Activated CD8-positive, alpha-beta memory T cell treated with anti-CD3 and anti-CD28 coated beads, Interleukin-2, amount 50 U/mL, for 48 hours (primary cell): ENCODE measurements at places on chromosomes 13 and 19.
A peak's percentile ranks its signal among the peaks of the same experiment; 100 is the strongest.

GRCh38 chr13:80180740-80181355 is 160.1 kb downstream of the SPRY2 start:
- DNase-seq = no peak

GRCh38 chr13:67769987-67770341 is 539.8 kb upstream of the PCDH9 start:
- no peak for DNase-seq

DNA sequence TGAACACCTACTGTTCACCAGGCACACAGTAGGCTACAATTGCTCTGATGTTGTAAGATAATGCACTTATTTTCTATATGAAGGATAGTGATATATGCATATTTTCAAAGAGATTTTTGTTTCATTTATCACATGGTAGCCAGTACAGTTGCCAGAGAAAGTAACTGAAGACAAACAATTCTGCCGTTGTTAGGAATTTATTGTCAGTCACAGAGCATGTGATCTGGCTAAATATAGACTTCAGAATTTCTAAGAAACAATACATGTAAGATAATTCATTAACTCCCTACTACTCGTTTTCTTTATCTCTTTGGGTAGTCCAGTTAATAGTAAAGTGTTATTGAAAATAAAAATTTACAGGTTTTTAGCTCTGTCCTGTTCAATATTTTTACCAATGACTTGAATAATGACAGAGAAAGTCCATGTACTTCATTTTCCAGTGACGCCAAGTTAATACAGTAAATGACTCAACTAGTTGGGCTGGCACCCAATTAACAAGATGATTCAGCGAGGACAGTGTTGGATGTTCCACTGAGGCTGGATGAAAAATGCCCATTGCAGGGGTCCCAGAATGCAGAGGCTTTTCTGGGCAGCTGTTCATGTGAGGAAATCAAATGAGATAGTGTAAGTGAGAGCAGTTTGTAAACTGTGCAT is 35.6 kb downstream of the GJA3 start:
- no peak for DNase-seq

- peak; percentile 86 for DNase-seq
These were observed 27.6 kb downstream of the ZNF607 start for GRCh38 chr19:37691881-37692504.

- no peak for DNase-seq
These were observed 110.2 kb downstream of the KLF5 start for GRCh38 chr13:73168953-73169401.

DNA sequence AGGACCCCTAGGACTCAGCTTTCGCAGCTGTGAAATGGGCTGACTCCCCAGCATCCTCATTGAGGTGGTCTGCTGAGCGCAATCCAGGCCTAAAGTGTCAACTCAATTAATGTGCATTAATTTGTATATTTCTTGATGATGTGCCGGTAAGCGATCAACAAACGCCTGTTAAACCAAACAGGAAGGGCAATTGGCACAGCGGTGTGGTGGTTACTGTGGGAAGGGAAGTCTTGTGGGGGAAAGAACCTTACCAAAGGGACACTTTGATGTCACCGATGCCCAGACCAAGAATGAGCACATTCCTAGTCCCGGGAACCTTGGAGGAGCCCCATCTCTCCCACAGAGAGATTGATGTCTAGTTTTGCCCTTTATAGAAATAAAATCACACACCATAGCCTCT is 1.6 kb downstream of the JAK3 start:
- no peak for DNase-seq

- no peak for DNase-seq
These were observed 8.1 kb downstream of the B3GLCT start for GRCh38 chr13:31207661-31208552.

DNA sequence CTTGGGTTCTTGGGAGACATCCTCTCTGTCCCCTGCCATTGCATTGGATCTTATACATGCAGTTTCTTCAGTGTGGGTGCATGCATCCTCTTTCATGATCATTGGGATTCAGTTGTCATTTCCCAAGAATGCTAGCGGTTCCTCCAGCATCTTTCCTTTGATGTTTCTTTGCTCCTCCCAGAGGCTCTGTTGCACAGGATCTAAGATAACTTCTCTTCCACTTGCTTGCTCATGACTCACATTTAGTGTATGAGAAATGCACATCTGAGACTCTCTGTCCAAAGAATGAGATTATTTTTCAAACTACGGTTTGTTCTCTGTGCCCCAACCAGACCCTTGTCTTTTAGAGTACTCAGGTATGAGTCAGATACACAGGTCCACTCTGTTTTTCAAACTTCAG is 197.1 kb downstream of the NDFIP2 start:
- DNase-seq = no peak

DNA sequence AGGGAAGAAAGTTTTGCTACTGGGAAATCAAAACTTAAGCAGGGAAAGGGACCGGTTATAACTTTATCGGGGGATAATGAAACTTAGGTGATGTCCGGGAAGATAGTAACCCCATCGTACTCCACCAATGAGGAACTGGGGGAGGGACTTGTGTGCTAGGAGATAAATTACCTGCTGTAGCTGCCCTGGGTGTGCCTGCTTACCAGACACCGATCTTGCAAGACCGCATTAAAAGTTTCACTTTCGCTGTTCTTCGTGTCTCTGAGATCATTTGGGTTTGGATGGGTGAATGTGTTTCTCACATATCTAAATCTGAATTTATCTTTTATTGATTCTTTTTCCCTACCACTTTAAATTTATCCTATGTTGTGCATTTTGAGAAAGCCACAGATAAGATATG is 381.4 kb downstream of the SLITRK6 start:
- no peak for DNase-seq

- DNase-seq = no peak
These were observed 3.2 kb downstream of the ERF start for GRCh38 chr19:42251572-42252358.

- no peak for DNase-seq
These were observed 1256.5 kb downstream of the EFNB2 start for GRCh38 chr13:105278943-105279381.

- no peak for DNase-seq
These were observed 21.9 kb downstream of the ATP11A start for GRCh38 chr13:112711528-112712265.

DNA sequence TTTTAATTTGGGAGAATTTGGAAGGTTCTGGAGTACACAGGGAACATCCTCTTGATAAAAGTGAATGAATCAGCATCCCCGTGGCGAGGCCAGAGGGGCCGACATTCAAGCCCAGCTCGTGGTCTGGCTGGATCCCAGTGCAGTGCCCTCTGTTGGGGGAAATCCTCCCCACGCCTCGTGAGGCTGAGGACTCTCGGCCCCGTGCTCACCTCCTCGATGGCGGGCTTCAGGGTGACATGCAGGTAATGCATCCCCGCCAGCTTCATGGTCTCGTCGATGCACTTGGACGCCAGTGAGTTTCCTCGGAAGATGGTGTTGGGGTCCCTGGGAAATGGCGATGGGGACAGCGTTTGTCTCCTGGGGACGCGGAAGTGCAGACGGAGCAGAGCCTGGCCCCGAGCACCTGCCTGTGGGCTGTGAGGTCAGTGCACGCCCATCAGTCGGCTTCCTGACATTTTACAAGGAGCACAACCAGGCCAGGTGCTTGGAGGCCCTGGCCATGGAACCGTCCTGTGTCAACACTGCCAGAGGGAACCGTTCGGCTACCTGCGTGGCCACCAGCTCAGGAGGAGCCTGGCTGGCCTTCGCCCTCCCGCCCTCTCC is 43.3 kb upstream of the C13orf46 start:
- DNase-seq = no peak
